ENCODE measurements at places on chromosomes 6 and 20. TPM values are rescaled to one million over a fixed set of nuclear protein-coding genes. Genes with fewer than 3 reads are reported as not detected.

DNA sequence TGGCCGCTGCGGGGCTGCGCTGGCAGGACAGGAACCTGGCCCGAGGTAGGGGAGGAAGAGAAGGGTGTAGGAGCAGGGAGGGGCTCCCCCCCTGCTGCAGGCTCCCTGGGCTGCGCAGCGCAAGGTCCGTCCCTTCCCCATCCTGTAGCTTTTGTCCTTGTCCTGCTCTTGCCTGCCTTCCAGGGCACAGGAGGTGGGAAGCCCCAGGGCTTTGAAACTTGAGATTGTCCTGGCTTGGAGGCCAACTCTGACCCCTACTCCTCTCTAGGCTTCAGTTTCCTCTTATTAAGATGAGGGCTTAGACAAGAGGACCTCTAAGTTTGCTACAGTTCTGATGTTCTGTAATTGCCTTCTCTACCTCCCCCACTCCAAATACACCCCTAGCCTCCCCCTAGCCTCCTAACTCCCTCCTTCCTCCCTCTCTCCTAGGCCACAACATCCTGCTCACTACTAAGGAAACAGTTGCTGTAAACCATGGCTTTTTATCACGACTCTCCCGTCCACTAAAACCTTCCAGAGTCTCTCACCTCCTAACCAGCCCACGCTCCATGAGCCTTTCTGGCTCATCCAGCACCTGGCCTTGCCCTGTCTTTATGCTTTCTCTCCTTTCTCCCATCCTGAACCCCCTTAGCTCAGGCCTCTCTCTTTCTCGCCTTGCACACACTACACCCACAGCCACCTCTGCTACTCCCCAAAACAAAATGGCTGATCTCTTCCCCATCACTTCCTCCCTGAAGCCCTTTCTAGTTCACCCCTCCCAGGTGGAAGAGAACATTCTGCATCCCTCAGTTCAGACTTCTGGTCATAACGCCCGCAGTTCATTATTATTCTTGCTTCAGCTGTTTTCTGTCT is 10.2 kb downstream of the UNC5CL start:
- H3K27ac ChIP-seq, result peak overlapping the region; percentile 12
- no peaks in the 10 kb centered on the region for H3K36me3 ChIP-seq
- peaks cover 17% of the 10 kb centered on the region for H3K4me1 ChIP-seq
- peak overlapping the region; percentile 82 for H3K4me3 ChIP-seq

DNA sequence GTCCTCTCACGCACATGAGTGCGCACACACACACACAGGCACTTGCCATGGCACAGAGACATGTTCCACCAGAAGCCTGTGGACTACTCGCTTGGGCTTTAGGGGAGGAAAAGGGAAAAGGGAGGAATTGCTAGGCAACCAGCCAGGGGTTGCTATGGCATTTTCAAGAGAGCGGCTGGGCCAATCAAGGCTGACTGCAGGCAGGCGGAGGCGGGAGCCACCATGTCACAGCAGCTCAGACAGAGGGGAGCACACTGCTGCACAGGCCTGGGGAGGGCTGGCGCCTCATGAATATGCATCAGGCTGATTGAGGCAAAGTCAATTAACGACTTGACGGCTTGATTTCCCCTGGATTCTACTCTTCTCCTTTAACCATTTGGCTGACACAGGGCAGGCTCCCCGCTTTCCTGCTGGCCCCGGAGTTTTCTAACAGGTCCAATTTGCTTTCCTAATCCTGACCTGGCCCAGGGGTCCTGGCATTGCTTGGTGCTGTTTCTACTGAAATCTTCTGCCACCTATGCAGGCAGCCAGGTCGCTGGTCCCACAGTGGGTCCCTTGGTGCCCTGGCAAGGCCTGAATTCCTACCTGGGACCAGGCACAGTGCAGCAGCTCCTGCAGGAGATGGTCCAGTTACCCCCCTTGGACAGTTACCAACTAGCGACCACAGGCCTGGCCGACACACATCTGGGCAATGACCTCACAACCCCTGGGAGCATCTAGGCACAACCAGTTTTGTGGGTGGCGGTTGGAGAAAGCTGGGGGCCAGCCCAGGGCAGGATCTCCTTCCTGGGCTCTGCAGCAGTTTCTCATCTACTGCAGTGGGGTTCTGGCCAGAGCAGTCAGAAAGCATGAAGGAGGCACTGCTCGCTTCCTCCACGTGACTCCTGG is 52.1 kb downstream of the YTHDF1 start:
- H3K4me3 ChIP-seq, result no peak overlapping the region
- H3K27me3 ChIP-seq, result peaks cover 47% of the 10 kb centered on the region
- no peak overlapping the region for H3K27ac ChIP-seq
- no peaks in the 10 kb centered on the region for H3K36me3 ChIP-seq
- DNase-seq, result no peak
- no peaks in the 10 kb centered on the region for H3K4me1 ChIP-seq

GRCh38 chr20:53157443-53158408 is 185.6 kb downstream of the TSHZ2 start:
- H3K36me3 ChIP-seq, result no peaks in the 10 kb centered on the region
- H3K4me1 ChIP-seq, result no peaks in the 10 kb centered on the region
- no peak overlapping the region for H3K4me3 ChIP-seq
- no peaks in the 10 kb centered on the region for H3K27me3 ChIP-seq
- peak; percentile 8 for DNase-seq

DNA sequence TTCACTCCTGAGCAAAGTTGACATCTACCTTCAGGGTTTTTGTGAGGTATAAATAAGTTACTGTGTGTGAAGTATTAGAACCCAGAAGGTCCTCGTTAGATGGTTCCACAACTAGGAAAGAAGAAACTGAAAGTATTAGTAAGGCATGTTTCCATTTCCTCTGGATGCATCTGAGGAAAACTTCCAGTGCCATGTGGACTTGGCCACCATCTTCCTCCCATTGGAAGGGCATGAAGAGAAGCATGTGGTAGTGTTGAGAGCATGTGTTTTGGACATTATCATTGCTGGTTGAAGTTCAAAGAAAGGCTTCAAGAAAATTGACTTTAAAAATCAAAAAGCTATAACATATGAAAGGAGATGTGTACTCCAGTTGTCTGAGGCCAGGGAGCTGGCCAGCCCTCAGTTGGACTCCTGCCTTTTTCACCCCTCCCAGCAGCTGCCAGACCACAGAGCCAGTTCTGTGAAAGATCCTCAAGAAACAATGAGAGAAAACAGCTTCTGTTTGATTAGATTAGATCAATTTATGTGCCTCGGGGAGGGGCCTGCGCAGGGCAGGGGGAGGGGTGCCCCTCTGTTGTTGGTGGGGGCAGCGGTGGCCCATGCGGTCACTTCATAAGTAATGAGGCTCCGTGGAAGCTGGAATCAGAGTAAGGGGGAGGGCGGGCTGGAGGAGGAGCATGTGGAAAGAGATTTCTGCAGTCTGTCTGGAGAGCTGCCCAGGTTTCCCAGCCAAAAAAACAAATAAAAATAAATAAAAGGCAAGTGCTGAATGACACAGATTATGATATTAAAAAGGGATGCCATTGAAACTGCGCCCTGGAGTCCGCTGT is 154.0 kb downstream of the JARID2 start:
- H3K27ac ChIP-seq, result 0 out of 2 replicates have a peak overlapping the region, but pooled peaks have one; percentile 11
- DNase-seq, result peak; percentile 37
- peak overlapping the region; percentile 66 for H3K4me3 ChIP-seq
- no peaks in the 10 kb centered on the region for H3K36me3 ChIP-seq

DNA sequence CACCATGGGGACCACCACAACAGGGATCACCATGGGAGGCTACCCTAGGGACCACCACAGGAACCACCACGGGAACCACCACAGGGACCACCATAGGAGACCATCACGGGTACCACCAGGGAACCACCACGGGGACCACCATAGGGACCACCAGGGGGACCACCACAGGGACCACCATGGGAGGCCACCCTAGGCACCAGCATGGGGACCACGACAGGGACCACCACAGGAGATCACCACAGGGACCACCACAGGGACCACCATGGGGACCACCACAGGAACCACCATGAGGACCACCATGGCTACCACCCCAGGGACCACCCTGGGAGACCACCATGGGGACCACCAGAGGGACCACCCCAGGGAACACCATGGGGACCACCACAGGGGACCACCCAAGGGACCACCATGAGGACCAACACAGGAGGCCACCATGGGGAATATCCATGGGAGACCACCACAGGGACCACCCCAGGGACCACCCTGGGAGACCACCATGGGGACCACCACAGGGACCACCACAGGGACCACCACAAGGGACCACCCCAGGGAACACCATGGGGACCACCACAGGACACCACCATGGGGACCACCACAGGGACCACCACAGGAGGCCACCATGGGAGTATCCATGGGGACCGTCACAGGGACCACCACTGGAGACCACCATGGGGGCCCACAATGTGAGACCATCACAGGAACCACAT is 67.6 kb upstream of the MPC1 start:
- no peak overlapping the region for H3K27ac ChIP-seq
- no peaks in the 10 kb centered on the region for H3K36me3 ChIP-seq
- no peak overlapping the region for H3K4me3 ChIP-seq
- no peaks in the 10 kb centered on the region for H3K4me1 ChIP-seq
- no peak for DNase-seq

GRCh38 chr20:61828891-61829290 is 236.8 kb downstream of the TAF4 start:
- no peak for DNase-seq
- H3K36me3 ChIP-seq, result peaks cover 5% of the 10 kb centered on the region
- H3K27me3 ChIP-seq, result peaks cover 5% of the 10 kb centered on the region

- H3K27ac ChIP-seq, result no peak overlapping the region
- H3K36me3 ChIP-seq, result no peaks in the 10 kb centered on the region
- H3K4me3 ChIP-seq, result no peak overlapping the region
- DNase-seq, result no peak
Observed at GRCh38 chr6:62891065-62891647, 320.1 kb upstream of the FKBP1C start.

GRCh38 chr6:1917626-1918371 is 308.1 kb downstream of the FOXC1 start:
- peak overlapping the region; percentile 98 for H3K27ac ChIP-seq
- peak overlapping the region; percentile 71 for H3K4me3 ChIP-seq
- no peaks in the 10 kb centered on the region for H3K27me3 ChIP-seq
- H3K4me1 ChIP-seq, result peaks cover 36% of the 10 kb centered on the region
- H3K36me3 ChIP-seq, result peaks cover 7% of the 10 kb centered on the region

- H3K4me3 ChIP-seq, result no peak overlapping the region
- no peaks in the 10 kb centered on the region for H3K27me3 ChIP-seq
- peaks cover 38% of the 10 kb centered on the region for H3K4me1 ChIP-seq
- peaks cover 25% of the 10 kb centered on the region for H3K36me3 ChIP-seq
- H3K27ac ChIP-seq, result peak overlapping the region; percentile 12
- no peak for DNase-seq
Observed at GRCh38 chr20:21325296-21325695, 22.2 kb downstream of the XRN2 start.

- no peaks in the 10 kb centered on the region for H3K36me3 ChIP-seq
- DNase-seq, result no peak
- H3K27ac ChIP-seq, result no peak overlapping the region
Observed at GRCh38 chr6:10837009-10837621, 1.2 kb downstream of the MAK start.

- H3K27me3 ChIP-seq, result peaks cover 27% of the 10 kb centered on the region
- peaks cover 6% of the 10 kb centered on the region for H3K4me1 ChIP-seq
- no peak for DNase-seq
- peaks cover 6% of the 10 kb centered on the region for H3K36me3 ChIP-seq
- no peak within 1 kb of the TSS for H3K4me3 ChIP-seq
Observed at GRCh38 chr6:46015119-46015968, at the start of gene CLIC5. Gene CLIC5, minus strand, starts transcription at chr6:46015860. Its CDS starts 318 bp downstream, at chr6:46015542.

DNA sequence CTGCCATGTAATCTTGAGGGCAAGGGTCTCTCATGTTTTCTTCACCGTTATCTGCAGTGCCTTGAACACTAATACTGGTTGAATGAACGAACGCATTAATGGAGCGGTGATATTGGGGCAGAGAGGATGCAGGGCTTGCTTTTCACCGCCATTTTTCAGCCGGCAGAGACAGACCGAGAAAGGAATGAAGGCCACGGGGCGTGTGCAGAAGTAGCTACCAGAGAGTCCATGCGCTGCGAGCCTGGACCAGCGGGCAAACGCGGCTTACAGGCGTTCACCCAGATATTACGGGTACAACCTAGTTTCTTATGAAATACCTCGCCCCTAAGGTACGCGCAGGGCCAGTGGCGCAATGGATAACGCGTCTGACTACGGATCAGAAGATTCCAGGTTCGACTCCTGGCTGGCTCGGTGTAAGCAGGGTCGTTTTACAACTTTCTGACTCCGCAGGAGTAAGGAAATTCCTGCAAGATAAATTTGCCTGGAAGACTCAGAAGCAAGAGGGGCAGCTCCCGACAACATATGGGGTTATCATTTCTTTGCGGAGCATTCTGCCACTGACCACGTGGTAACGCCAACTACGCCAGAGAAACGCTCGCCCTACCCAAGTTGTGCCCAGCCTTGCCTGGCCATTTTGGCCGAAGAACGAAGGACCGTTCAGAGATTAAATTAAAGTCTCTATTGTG is 863 bp upstream of the HMGN4 start:
- H3K36me3 ChIP-seq, result peaks cover 22% of the 10 kb centered on the region
- H3K4me1 ChIP-seq, result peaks cover 59% of the 10 kb centered on the region
- peak overlapping the region; percentile 92 for H3K4me3 ChIP-seq
- peaks cover 7% of the 10 kb centered on the region for H3K27me3 ChIP-seq
- H3K27ac ChIP-seq, result peak overlapping the region; percentile 99

GRCh38 chr6:106475284-106475683 is 114.8 kb downstream of the CRYBG1 start:
- no peaks in the 10 kb centered on the region for H3K4me1 ChIP-seq
- no peaks in the 10 kb centered on the region for H3K36me3 ChIP-seq
- H3K4me3 ChIP-seq, result no peak overlapping the region
- H3K27ac ChIP-seq, result no peak overlapping the region
- H3K27me3 ChIP-seq, result peaks cover 15% of the 10 kb centered on the region
- no peak for DNase-seq

DNA sequence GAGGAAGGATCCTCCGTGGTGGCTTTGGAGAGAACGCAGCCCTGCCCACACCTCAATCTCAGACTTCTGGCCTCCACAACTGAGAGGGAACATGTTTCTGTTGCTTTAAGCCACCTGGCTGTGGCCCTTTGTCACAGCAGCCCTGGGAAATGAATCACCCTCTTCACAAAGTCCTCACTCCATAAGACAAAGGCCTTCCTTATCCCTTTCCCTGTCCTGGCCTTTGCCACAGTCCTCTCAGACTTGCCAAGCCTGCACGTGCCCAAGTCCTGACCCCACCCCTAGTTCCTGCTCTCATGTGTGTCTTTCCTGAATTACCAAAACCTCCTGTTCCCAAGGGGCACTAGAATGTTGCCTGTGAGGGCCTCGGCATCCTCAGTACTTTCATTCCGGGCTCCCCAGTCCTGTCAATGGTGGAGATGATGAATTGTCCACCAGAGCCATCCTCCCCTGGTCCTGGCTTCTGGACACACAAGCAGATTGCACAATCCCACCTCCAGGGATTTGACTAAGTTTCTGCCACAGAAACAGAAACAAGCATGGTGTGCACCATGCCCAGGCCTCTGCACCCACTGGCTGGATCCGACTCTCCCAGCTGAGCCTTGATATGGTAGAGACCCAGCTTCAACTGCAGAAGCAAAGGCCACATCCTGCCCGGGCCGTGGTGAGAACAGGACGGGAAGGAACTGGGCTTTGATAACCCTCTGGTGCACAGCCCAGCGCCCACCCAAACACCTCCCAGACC is 232.6 kb upstream of the PDE10A start:
- H3K36me3 ChIP-seq, result no peaks in the 10 kb centered on the region
- no peak for DNase-seq
- H3K27ac ChIP-seq, result no peak overlapping the region

GRCh38 chr6:52403627-52404026 is 16.5 kb upstream of the EFHC1 start:
- H3K36me3 ChIP-seq, result no peaks in the 10 kb centered on the region
- no peak overlapping the region for H3K4me3 ChIP-seq
- no peaks in the 10 kb centered on the region for H3K27me3 ChIP-seq
- H3K27ac ChIP-seq, result no peak overlapping the region

ITCH gene
- total RNA-seq, result 59.0 TPM

PRRT1 gene
- total RNA-seq, result 3.9 TPM

NXT1 gene
- 14.9 TPM for total RNA-seq

OR12D3 gene
- total RNA-seq, result not detected

IP6K3 gene
- 0.41 TPM for total RNA-seq

LY6G6F gene
- not detected for total RNA-seq

RRAGD gene
- not detected for total RNA-seq

Data from HFFc6 (cell line).